ENCODE measurements at places on chromosomes 5 and 9.

DNA sequence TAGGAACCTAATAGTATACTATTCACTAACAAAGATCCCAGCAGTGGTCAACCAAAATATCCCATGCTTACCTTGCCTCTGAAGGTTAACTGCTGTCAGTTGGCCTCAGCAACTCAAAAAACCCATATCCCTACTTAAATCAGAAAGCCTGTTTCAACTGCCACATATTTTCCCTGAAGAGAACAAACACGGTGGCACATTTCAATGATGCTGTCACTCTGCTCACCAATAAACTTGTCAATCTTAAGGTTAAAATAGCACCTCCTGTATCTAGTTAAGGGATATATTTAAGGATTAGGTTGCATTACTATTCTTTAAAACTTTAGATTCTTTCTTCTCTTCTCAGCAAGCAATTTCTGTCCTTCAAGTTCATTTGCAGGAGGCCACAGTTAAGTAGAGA, 986.9 kb downstream of the CDH18 start:
- DNase-seq, result no peak

GRCh38 chr9:7300484-7300883, 499.1 kb downstream of the DMAC1 start:
- no peak for DNase-seq

DNA sequence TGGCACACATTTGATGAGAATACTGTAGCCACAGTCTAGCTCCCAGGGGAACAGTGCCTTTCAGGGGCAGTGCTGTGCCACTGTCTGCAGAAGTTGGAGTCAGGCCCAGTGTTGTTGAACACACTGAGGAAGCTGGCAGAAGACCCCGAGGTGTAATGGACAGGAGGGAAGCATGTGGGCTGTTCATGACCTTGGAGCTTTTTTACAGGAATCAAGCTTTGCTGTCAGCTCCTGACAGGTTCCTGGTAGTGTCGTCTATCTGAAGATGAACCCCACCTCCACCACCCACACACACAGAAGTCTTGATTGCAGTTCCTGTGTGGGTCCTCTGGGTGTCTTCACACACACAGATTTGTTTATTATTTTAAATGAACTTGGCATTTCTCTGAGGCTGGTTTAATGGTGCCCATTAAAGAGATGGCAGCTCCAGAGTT, 40.3 kb upstream of the TNFAIP8 start:
- DNase-seq, result peak; percentile 49

- peak; percentile 12 for DNase-seq
These were observed at the start of gene RASGEF1C for GRCh38 chr5:180209137-180209581. Gene RASGEF1C, minus strand, starts transcription at chr5:180209211. Its CDS starts 71,159 bp downstream, at chr5:180138052.

DNA sequence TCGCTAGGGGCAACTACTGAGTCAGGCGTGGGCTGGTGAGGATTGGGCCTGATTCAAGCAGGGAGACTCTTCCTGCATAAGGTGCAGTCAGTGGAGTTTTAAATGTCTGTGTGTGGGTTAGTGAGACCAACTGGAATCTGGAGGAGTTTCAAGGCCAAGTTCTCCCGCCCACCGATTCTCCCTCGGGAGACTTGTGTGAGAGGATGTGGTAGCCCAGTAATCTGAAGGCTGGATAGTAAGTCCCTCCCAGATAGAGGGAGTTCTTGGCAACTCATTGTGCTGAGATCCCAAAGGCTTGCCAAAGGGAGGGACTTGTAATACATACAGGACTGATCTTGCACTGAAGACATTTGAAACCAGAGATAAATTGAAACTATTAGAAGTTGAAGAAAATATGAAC, 51.8 kb downstream of the WDR36 start:
- no peak for DNase-seq

DNA sequence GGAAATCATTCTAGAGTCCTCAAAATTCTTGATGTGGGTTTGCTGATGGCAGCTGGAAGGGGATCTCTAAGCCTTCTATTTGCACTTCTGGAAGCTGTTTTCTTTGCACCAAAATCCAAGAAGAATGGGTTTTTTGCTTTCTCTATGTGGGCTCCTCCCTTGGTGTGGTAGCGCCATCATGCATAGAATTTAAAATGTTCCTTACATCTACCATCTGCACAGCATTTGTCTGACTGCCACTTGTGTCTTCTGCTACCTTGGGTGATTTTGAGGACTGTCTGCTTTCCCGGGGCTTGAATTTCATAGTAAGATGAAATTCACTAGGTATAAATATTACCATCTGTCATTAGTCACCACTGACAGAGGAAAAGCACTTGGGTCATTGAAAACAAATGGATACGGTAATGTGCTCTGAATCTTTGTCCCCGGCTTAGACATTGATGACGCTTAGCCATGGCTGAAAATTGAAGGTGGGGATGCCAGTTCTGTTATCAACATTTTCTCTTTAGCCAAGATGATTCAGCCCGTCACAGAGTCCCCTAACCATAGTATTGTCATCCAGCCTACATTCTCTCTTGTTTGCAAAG, 30.0 kb downstream of the SNX30 start:
- DNase-seq, result no peak

DNA sequence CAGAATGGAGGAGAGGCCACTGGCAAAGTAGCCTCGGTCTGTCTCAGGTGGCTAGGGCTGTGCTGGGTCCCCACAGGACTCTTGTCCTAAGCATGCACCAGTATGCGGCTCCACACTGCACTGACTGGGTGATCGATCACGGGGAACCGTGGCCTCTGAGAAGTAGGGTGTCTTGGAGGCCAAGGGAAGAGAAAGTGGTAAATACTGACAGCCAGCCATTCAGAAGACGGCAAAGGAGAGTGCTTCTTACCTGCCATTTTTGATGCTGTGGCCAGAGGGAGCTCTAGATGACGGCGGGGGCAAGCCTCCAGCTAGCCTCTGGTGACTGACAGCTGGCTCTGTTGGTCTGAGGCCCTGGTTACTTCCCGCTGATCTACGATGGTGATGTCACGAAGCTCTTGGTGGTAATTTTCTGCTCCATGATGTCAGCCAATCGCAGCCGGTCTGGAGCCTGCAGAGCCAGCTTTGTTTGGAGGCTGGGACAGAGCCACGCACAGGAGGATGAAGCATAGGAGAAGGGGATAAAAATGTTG, 40.4 kb upstream of the GADD45G start:
- no peak for DNase-seq

GRCh38 chr9:98607787-98608186, 100.9 kb downstream of the GABBR2 start:
- DNase-seq, result no peak

GRCh38 chr5:145703856-145704255, 131.3 kb downstream of the PRELID2 start:
- DNase-seq, result no peak

DNA sequence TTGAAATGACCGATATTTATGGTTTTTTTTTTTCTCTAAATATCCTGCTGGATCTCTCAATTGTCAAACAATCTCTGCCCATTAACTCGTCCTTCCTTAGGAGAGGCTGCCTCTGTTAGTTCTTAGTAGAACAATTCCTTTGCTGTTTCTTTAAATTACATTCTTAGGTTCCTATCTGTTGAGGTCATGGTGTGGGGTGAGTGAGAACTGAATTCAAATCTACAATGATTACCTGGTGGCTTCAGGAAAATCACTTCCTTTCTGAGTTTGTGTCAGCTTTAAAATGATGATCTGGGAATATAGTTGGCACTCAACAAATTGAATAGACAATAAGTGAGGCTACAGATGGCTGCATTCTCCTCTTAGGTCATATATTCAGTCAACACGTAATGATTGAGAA, 82.1 kb upstream of the TNFSF8 start:
- DNase-seq, result no peak

Measured in NCI-H1694 (cell line).